ENCODE measurements at places on chromosomes 1 and 21.

DNA sequence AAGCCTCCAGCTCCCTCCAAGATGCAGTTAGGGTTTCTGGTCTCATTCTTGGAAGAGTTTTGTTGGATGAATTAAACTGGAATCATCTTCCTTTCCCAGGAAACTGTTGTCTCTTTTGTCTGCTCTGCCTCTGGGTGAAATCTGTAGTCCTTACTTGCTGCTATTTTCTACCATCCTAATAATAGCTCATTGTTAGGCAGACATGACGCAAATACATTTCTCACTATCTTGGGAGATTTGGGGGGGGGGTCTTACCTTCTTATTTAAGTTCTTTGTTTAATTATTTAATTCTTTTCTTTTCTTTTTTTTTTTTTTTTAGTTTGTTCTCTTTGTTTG is 85.4 kb upstream of the DUSP10 start:
- DNase-seq: no peak

DNA sequence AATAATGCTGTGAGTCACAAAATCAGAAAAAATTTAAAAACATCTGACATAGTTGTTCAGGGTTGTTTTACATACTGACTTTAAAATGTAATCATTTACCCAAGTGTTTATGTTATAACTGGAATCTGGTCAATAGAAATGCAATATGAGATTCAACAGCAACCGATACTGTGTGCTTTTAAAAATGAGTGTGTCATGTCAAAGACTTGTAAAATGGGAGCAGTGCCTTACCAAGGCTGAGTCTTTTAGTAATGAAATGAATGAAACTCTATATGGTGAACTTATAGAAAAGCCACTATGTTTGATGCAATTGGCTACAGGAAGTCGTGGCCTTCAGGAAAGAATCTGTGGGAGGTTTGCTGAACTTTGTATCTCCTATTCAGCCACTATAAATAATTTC is 570.2 kb downstream of the DPYD start:
- DNase-seq: no peak

DNA sequence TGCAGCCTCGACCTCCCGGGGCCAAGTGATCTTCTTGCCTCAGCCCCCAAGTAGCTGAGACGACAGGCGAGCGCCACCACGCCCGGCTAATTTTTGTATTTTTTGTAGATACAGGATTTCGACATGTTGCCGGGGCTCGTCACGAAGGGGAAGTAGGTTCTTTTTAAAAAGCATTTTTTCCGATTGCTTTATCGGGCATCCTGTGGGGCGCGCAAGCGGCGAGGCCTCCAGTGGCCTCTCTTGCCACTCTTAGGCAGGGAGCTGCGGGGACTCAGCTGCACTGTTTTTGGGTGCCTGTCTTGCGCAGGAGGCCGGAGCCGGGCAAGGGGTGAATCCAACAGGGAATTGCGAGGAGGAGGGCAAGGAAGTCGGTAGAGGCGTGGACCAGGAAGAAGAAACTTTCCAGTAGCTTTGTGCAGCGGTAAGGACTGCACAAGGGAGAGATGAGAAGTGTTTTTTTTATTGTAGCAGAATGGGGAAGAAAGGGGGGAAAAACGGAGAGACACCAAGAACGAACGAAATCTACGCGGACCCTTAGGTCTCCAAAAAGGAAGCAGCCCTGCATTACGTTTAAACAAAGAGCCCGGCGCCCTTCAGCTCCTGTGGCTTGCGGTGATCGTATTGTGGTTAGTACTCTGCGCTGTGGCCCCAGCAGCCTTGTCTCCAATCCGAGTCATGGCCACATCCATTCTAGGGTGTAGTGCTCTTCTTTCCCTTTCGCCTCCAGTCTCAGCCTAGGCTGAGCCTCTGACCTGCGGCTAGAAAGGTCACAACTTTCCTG is 164.8 kb downstream of the PPIAL4G start:
- DNase-seq: peak; percentile 15

DNA sequence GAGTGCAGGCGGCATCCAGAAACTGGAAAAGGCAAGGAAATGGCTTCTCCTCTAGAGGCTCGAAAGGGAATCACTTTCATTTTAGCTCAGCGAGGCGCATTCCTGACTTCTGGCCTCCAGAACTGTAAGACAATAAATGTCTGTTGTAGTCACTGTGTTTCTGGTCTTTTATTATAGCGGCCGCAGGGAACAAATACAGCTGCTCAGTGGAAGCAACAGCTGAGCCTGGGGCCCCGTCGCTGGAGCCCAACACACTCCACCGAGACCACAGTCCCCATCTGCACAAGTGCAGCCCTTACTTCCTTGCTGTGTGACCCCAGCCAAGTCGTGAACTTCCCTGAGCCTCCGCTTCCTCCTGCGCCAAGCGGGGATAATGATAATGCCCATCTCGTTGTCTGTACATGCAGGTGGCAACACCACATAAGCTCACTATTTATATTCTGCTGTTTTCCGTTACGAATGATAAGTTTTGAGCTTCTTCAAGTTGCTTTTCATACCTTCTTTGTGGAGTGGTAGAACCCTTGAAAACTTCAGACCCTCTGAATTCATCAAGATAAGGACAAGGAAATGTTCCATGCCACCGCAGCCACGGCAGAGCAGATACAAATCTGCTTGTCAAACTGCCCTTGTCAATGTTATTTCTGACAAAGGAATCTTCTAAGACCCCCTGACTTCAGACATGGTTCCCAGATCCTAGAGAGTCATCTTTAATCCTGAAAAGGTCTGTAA is 3.2 kb upstream of the LAPTM5 start:
- peak; percentile 86 for DNase-seq

GRCh38 chr1:244657421-244657820 is 4.5 kb downstream of the DESI2 start:
- no peak for DNase-seq

DNA sequence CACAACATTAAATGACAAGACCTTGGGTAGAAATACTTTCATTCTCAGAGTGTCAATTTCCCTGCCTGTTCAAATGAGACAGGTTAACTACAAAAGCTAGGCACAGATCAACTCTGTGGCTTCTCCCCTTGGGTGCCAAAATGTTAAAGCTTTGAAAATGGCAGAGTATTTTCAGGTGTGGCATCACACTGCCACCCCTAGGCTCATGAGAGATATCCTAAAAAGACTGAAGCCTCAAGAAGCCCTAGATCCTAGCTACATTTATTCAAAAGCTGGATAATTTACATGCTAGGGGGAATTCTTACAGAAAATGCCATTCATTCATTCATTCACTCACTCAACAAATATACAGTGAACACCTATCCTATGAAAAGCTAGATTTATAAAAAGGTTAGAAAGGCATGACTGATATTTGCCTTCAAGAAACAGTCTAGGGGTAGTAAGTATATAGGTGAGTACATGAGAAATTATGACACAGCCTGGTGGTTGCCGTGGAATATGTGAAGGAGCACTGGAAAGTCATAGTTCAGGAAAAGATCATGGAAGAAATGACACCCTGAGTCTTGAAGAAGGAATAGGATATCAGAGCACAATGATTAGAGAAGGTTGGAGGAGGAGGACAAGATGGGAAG is 15.9 kb upstream of the RAB4A start:
- no peak for DNase-seq

- DNase-seq: no peak
Measured at GRCh38 chr1:97384294-97384968, 536.4 kb downstream of the DPYD start.

- no peak for DNase-seq
Measured at GRCh38 chr1:172375211-172375631, 45.3 kb upstream of the C1orf105 start.

- DNase-seq: no peak
Measured at GRCh38 chr1:3514404-3514803, 59.9 kb downstream of the ARHGEF16 start.

GRCh38 chr21:45264146-45264911 is 23.4 kb downstream of the POFUT2 start:
- DNase-seq: no peak

- peak; percentile 78 for DNase-seq
Measured at GRCh38 chr1:9110669-9111356, 18.1 kb downstream of the GPR157 start.

DNA sequence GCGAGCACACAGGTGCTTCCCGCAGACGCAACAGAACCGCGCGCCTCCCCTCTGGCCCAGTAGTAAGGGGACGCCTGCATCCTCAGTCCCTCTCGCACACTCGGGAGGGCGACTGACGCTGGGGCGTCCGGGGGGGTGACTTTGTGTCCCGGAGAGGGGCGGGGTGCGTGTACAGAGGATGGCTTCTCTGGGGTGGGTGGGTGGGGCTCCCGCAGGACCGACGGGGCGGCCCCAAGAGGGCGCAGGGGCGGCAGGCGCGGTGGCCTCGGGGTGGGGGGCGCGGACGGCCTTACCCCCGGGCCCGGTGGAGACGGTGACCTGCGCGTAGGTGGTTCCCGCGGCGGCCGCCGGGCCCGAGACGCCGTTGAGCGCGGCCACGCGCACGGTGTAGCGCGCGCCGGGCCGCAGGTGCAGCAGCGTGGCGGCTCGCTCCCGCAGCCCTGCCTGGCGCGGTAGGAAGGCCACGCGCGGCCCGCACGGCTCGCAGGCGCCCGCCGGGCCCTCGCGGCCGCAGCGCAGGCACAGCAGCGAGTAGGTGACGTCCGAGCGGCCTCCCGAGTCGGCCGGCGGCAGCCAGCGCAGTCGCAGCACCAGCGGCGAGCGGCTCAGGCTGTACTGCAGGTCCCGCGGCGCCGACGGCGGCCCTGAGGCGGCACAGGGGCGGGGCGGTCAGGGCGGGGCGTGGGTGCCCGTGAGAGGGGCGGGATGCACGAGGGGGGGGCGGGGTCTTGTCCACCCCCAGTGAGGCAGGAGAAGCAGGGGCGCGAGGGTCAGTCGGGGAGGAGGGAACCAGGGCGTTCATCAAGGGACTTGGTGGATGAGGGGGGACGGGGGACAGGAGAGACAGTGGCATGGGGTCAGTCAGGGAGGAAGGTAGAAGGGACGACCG is 12.1 kb downstream of the EPHA10 start:
- DNase-seq: no peak

DNA sequence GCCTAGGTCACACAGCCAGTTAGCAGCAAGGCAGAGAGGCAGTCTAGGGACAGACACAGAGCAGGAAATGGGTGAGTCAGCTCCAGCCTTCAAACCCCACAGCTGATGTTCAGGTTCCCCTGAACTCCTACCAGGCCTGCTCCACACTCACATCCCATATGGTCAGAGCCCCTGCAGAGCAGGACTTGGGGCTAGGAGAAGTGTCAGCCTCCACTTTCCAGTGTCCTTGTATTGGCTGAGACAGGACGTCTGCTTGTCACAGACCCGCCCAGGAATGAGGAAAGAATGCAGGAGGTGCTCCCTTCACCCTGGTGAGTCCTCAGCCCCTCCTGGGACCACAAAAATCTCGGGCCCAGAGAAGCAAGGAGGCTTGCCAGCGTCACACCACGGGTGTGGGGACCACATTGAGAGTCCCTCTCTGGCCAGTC is 92.5 kb downstream of the LACTBL1 start:
- no peak for DNase-seq

- DNase-seq: no peak
Measured at GRCh38 chr1:20648438-20648837, 12.7 kb downstream of the DDOST start.

DNA sequence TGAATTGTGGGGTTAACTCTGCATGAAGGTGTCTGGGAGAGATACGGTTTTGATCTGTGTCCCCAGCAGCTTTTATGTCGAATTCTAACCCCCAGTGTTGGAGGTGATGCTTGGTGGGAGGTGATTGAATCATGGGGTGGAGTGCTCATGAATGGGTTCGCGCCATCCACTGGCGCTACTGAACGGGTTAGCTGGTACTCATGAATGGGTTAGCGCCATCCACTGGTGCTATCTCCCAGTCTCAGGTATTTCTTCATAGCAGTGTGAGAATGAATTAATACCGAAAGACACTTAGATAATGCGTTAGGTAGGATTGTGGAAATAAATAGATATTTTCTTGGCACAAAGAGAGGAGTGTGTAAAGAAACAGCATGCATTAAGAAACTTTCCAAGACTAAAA is 32.9 kb upstream of the CLDN8 start:
- no peak for DNase-seq

- no peak for DNase-seq
Measured at GRCh38 chr1:10031461-10031860, 1.3 kb upstream of the UBE4B start.

- no peak for DNase-seq
Measured at GRCh38 chr1:204178487-204179281, 12.5 kb upstream of the REN start.

DNA sequence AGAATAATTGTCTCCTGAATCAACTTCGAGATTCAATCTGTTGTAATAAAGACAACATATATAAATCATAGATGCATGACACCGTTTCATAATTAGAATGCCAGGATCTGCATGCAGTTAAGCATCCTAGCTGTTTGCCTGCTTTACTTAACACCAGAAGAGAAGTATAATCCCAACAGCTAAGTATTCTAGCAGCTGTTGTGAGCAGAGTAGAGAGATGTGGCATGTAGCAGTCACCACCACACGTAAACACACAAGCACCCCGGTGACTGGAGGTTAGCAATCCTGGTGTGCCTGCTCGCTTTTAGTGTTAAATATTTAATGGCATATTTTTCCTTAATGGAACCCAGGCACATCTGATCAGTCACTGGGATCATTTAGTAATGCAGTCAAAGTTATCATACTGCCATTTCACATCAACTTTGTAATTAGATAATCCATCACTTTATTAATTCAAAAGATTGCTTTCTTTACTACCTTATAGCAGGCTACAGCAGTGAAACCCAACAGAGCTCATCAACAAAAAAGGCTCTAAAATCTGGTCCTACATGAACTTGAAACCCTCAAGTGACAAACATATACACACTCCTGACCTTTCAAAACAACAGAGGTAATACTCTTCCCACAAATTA is 187.9 kb downstream of the SMYD3 start:
- no peak for DNase-seq

DNA sequence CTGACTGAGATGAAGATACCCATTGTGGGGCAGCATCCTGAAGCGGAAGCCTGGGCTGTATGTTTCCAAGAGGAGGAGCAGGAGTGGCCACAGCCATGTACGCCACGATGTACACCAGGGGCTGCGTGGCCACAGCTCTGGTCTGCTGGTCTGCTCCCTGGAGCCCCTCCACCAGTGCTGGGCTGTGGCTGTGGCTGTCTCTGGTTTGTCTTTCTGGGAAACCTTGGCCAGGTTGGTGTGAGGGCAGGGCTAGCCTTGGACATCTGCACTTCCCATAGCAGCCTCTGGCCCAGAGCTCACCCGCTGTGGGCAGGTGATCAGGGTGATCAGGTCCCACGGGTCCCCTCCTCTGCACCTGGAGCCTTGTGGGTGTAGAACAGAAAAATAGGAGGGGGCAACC is 2.6 kb downstream of the MIB2 start:
- no peak for DNase-seq

DNA sequence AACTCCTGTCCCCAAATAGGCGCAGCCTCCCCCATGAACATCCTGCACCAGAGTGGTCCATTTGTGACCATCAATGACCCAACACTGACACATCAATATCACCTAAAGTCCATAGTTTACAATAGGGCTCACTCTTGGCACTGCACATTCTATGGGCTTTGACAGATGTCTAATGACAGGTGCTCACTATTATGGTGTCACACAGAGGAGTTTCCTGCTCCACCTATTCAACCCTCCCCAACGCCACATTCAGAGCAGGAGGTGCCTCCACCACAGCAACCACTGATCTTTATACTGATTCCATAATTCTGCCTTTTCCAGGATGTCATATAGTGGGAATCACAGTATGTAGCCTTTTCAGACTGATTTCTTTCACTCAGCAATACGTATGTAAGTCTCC is 24.2 kb downstream of the GNG4 start:
- DNase-seq: no peak

- DNase-seq: no peak
Measured at GRCh38 chr1:25647106-25647505, 30.5 kb downstream of the MAN1C1 start.

Measured in muscle of back (tissue), 13 donors.